ENCODE measurements at places on chromosomes 1 and 21.

DNA sequence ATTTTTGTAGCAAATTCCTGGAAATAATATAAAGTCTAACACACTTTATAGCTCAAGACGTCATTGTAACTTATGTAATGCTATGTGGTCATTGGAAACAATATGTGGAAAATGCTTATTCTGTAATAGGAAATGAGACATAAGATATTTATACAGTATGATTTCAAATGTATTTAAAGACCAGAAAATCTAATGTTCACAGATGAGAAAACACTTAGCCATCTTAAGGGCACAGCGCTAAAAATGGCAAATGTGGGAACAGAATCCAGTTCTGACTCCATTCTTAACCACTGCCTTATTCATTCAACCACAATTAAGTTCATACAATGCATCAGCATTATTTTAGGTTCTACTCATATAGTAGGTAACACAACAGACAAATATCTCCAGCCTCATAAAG, 12.5 kb downstream of the CSDE1 start:
- no peak for DNase-seq

GRCh38 chr1:74467786-74468377, 44.5 kb downstream of the LRRC53 start:
- DNase-seq: no peak

DNA sequence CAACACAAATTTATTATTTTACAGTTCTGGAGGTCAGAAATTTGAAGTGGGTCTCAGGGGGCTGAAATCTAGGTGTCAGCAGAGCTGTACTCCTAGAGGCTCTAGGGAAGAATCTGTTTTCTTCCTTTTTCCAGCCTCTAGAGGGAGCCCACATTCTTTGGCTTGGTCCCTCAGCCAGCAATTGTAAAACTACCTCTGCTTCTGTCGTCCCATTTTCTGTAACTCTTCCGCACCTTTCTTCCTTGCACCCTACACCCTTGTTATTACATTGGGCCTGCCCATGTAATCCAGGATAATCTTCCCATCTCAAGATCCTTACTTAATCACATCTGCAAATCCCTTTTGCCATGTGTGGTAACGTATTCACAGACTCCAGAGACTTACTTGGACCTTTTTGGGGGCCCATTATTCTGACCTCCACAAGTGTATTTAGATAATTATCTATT, 24.8 kb upstream of the THEM4 start:
- DNase-seq: peak; percentile 23

DNA sequence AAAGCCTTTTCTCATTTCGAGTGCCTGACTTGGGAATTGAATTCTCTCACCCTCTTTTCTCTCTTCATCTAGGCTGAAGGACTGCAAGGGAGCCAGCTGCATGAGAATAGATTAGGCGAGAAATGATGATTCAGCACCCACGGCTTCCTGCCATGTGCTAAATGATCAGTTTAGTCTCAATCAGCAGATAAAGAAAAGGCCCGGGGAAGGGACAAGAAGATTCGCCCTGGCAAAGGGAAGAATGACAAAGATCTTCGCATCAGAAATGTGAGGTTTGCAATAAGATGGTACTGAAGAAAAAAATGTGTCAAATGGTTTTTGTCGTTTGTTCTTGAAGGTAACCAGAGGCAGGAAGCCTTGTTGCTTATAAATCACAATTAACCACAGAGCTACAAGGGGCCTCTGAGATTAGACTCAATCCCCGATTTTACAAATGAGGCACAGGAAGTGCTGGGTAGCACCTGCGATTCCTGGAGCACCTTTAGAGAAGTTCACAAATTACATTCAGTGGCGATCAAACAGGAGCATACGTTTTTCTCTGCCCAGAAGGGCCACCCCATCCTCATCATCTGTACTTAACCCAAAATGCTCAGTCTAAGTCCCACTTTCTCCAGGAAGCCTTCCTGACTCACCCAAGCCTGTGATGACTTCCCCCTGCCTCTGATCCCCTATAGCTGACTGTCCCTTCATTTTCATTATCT, 183.4 kb downstream of the ZNF281 start:
- peak; percentile 3 for DNase-seq

- no peak for DNase-seq
Observed at GRCh38 chr1:220451532-220451931, 76.4 kb upstream of the MARK1 start.
